Vagina (tissue), 2 donors: ENCODE measurements at places on chromosomes 1 and 21.

DNA sequence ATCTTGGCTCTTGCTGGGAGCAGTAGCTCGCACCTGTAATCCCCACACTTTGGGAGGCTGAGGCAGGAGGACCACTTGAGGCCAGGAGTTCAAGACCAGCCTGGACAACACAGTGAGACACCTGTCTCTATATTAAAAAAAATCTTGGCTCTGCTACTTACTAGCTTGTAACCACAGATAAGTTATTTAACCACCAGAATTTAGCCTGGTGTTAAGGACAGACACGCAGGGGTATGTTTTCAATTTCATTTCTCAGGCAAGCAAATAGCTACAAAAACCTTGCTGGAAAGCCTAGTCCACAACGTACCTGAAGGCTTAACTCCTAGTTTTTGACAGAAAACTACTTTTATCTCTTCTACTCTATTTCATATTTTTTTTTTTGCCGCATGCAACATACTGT is 24.8 kb upstream of the GFI1 start:
- DNase-seq, result no peak

- peak; percentile 40 for DNase-seq
Measured at GRCh38 chr1:53339736-53340635, 12.1 kb upstream of the LRP8 start.

DNA sequence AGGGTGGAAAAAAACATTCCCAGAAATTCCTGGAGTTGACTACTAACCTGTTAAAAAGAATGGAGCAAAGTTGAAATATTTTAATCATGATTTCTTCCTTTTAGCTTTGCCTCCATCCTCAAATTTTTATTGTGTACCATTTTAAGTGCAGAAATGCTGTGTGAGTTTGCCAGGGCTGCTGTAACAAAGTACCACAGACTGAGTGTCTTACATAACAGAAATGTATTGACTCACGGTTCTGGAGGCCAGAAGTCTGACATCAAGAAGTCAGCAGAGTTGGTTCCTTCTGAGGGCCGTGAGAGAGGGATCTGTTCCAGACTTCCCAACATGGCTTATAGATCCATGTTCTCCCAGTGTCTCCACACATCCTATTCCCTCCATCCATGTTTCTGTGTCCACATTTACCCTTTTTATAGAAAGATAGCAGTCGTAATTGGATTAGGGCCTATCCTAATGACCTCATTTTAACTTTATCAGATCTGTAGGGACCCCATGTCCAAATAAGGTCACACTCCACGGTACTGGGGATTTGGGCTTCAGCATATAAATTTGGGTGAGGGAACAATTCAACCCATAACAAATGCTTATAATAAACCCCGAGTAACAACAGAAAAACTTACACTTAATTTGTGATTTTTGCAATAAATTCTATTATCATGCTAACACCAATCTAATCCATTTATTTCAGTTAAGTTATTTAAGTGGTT is 12.7 kb downstream of the SNX7 start:
- no peak for DNase-seq

GRCh38 chr1:232925421-232926220 is 24.8 kb upstream of the NTPCR start:
- DNase-seq, result no peak

DNA sequence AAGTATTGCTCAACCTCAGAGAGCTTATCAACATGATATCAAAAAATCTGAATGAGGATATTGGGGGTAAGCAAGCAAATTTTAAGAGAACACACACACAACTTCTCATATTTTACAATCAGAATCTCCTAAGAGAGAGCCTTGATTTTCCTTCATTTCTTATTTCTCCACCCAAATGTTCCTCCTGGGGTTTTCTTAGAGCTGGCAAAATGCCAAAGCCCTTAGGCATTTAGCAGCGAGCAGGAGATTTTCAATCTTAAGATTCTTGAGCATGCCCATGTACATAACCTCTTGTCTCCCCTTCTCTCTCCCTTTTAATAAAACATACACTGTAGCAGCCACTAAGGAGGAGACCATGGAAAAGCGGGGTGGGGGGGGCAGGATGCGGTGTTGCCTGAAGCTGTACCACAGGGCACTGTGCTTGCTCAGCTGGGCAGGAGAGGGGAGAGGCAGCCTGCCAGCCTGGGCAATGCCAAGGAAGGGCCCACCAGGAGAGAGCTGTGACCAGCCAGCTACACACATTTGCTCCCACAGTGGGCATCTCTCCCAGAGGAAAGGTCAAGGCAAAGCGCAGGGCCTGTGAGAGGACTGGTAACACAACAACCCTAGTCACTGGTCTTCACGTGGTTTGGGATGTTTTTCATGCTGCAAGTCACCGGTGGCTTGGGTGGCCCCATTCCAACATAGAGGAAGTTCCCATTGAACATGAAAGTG is 4.3 kb downstream of the BRINP2 start:
- DNase-seq, result no peak

DNA sequence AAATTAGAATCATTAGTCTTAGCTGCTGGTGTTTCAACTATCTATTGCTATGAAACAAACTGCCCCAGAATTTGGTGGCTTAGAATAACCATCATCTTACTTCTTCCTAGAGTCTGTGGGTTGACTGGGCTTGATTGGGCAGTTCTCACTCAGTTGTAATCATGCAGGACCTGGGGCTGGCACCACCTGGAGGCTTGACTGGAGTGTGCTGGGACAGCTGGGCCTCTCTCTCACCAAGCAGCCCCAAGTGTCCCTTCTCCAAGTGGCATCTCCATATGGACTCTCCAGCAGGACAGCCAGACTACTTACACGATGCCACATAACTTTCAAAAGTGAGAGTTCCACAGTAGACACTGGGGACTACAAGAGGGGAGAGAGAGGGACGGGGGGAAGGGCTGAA is 140.3 kb upstream of the ATP1B1 start:
- DNase-seq, result no peak
